HFF-Myc (cell line): ENCODE measurements at places on chromosomes 3 and 15.

- no peak for DNase-seq
Observed at GRCh38 chr3:39067286-39067685, 15.5 kb downstream of the WDR48 start.

DNA sequence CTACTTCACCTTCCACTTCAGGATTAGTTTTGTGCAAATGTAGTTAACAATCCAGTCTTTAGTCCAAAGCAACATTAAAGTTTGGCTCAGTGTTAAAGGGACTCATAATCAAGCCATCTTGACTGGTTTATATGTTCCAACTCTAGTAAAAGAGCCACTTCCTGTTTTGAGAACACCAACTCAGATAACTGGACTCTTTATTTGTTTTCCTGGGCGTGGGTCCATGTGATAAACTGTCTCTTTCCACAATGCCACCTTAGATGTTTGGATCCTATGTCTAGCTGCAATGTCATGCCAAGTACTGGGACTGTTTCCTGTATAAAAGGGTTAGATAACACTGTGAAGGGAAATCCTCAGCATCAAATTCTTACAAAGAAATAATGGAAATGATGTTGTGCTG lies 545.0 kb downstream of the PYDC2 start:
- no peak for DNase-seq

DNA sequence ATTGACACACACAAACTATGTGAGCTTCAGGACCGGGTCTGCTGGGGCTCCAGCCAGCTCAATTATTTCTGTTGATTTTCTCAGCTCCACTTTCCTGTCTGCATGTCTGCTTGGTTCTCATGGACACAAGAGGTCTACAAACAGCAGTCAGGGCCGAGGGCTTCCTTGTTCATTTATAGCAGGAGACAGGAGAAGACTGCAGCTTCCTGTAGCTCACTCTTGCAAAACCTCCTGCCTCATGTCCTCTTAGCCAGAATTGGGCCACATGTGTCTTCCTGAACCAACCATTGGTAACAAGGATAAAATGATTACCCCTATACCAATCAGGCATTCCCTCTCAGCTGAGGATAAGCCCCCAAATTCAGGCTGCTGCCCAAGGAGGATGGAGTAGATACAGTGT lies 182.8 kb downstream of the TLE3 start:
- DNase-seq: no peak

GRCh38 chr15:96023081-96023480 lies 307.4 kb upstream of the NR2F2 start:
- DNase-seq: no peak

DNA sequence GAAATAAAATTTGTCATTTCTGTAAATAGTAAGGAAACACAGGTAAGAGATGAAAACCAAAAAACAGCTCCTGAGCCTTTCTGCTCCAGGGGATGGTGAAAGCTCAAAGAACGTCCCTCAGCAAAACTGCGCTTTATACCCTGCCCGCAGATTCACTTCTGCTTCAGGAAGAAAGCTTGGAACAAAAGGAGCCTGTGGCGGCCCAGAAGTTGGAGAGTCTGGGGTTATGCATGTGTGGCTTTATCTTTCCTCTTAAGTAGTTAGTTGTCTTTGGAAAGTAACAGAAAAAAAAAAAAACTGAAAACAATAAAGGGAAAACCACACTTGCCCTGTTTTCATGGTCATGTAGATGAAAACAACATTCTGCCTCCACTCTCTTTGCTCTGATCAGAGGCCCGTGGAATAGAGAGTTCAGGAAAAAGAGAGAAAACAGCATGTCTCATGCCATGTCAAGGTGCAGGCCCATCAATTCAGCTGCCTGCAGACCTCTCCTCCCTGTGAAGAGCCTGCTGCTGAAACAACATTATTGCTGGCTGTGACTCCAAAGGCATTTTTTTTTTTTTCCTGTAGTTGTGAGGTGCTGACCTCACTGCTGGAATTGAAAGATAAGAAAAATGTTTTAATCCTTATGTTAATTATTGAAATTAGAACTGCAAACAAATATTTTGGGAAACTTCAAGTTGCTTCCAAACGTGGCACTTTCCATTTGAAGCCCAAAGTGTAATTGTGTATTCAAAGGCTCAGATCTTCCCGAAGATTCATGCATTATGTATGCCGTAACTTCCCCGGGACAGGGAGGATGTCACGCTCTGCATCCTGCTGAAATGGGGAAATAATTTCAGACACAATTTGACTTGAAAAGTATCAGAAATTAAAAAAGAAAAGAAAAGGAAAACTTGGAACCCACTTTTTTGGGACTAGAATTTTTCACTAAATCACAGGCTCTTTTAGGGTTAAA lies 108.4 kb upstream of the ZNF385D start:
- DNase-seq: no peak

DNA sequence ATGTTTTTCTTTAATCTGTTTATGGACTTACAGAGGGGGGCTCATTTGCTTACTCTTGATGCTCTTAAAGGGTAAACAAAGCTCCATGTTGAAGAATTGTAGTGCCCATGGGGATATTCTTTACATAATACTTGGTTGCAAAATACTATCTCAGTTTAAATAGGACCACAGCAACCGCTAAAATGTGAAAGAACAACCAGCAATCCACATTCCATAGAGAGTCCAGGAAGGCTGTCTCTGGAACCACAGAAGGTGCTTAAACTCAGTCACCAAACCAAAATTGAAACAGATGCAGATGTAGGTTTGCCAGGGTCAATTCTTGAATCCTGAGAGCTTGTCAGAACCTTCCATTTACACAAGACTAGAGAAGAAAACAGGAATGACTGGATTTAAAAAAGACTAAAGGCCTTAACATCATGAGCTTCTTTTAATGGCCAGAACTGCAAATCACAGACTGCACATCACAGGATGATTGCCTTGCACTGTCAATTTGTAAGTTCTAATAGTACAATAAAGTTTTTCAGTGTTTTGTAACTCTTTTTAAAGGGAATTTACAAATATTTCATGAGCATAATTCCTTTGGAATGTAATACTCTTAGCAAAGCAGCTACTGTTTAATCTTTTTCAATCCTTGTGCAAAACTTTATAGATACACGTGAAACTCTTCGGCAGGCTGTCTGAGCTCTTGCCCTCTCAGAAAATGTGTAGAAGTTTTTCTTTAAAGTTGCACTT lies 661.6 kb downstream of the SI start:
- DNase-seq: no peak

GRCh38 chr3:111956995-111957734 lies 21.7 kb upstream of the ABHD10 start:
- DNase-seq: no peak

DNA sequence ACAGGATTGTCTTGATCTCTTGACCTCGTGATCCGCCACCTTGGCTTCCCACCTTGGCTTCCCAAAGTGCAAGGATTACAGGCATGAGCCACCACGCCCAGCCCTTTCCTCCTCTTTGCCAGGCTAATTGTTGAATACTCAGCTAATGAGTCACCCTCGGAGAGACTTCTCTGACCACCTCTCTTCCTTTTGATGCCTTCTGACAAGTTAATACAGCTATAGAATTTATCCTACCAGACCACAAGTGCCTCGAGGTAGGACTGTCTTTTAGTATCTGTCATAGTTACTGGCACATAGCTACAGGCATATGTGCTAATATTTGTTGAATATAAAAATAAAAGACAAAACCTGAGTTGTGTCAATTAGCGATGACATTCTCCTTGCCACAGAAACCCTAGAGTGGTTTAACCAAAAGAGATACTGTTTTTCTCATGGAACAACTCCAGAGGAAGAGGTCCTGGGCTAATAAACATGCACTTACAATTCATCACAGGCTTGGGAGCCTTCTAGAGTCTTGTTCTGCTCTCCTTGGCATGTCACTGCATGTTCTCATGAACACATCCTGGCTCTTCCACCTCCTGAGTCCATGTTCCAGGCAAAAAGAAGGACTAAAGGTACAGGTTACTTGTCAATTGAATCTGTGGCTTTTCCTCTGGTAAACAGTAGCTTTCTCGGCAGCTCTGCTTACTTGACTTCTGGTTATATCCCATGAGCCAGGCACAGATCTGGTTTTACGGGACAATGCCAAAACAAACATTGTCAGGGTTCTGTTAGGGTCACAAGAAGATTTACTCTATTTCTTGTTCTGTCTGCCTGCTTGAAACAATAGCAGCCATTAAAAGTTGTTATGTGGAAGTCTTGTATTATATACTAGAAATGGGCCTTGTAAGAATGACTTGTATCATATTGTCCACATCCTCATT lies 332.3 kb downstream of the THSD4 start:
- no peak for DNase-seq

DNA sequence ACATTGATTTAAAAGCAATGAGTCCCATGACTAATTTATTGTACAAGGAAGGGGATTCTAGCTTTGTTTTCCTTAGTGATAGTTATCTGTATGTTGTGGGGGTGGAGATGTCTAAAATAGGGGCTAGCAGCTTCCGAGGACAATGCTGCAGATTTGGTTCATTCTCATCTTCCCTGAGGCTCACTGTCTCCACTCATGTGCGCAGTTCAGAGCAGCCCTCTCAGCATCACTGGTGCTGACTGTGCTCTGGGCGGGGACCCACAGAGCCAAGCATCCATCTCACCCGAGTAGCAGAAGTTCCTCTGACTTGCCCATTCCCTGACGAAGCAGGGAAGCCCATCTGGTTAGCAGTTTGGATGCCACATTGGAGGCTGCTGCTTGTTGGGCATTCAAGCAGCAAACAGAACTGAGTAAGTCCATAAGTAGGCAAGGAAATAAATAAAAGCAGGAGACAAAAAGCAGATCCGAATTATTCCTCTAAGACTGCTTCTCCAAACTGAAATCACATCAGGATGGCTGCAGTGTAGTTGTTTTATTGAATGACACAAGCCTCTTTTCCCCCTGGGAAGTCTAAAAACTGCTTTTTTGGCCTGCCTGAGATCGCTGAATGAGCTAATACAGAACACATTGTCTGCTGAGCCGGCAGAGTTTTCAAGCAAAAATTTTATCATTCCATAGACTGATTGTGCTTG lies 27.5 kb downstream of the RARB start:
- no peak for DNase-seq

DNA sequence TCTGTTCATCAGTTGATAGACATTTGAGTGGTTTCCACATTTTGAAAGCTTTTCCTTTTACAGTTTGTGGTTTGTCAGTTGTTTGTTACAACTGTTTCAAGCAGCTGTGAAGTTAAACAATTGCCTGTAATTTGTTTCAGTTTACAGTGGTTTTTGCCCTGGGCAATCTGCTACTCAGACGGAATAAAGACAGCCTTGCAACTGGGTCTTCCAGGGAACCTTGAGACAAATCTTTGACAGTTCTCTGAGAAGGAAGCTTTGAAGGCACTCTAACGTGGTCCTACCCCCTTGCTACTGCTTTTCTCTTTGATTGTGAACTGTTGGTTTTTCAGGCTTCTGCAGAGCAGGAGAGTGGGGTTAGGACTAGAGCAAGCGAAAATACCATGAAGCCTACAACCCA lies 28.0 kb downstream of the LRRC28 start:
- no peak for DNase-seq

DNA sequence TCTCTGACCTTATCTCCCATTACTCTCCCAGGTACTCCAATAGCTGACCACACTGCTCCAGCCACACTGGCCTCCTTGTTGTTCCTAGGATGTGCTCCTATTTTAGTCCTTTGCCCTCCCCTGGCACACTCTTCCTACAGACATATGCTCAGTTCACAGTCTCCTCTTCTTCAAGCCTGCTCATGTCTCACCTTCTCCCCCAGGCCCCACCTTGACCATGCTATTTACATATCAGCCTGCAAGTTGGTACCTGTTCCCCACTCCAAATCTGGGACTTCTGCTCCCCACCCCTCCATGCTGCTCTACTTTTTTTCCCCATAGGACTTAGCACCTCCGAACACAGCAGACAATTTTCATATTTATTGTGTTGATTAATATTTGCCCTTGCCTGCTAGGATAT lies 84.9 kb upstream of the BCL6 start:
- DNase-seq: no peak

- no peak for DNase-seq
Observed at GRCh38 chr3:118968640-118969039, 66.0 kb downstream of the IGSF11 start.

DNA sequence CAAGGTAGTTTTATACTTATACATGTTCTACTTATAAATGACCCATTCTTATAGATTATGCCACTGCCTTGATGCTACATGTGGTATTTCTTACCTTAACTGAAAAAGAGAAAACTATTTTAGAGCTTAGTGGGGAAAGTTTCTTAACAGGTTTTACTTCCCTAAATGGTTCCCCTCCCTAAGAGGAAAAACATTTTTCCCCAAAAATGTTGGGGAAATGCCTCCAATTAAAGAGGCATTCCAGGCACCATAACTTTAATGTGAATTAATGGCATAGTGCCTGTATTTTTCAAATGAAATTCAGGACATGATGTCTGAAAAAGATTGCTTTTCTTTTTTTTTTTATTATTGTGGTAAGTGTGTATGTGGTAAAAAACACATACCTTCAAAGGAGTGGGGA lies 22.6 kb downstream of the GOLM2 start:
- no peak for DNase-seq

GRCh38 chr3:193194371-193194770 lies 46.7 kb upstream of the PLAAT1 start:
- DNase-seq: no peak

DNA sequence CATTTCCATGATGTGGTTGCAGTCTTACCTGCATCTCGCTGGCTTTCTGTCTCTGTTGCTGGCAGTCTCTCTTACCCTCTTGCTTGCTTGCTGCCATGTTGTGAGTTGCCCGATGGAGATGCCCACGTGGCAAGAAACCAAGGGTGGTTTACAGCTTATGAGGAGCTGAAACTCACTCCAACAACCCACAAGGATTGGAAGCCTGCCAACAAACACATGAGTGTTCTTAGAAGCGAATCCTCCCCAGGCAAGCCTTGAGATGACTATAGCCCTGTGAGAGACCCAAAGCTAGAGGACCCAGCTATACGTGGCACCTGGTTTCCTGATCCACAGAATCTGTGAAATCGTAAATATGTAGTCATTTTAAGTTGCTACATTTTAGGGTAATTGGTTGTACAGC lies 490.9 kb upstream of the ADAMTS9 start:
- no peak for DNase-seq

DNA sequence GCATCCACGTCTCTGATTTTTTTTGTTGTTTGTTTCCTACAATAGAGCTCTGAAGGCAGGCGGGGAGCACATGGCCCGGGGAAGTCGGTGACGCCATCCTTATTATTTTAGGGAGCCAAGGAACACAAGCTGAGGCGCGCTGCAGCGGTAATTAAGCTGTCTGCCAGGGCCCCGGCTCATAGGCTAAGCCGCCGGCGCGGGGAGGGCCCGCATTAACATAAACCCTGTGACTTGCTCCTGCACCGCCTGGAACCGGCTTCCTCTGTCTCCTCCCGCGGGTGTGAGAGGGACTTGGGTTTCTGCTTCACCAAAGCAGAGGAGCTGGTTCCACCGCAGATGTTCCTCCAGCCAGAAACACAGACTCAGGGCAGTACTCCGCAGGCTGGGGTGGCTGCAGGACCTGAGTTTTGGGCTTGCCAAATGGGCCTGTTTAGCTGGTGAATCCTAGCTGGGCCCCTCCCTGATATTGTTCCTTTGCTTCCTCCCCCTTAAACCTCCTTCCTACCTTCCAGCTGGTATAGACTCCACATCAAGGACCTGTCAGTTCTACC lies 25.3 kb downstream of the ANP32A start:
- no peak for DNase-seq

- no peak for DNase-seq
Observed at GRCh38 chr3:172629470-172629869, 81.4 kb downstream of the NCEH1 start.

- no peak for DNase-seq
Observed at GRCh38 chr3:90095811-90096210, 988.4 kb downstream of the EPHA3 start.

GRCh38 chr3:133827136-133827535 lies 21.5 kb downstream of the SRPRB start:
- no peak for DNase-seq

- no peak for DNase-seq
Observed at GRCh38 chr15:58513726-58514336, 82.0 kb downstream of the LIPC start.
